Activated naive CD4-positive, alpha-beta T cell treated with Interleukin-2 at 50 U/mL for 16 hours (primary cell): ENCODE measurements at places on chromosomes 4 and X.
A peak's percentile ranks its signal among the peaks of the same experiment; 100 is the strongest.

GRCh38 chr4:138689593-138689992 is 326.0 kb upstream of the NOCT start:
- no peak for DNase-seq

GRCh38 chrX:39242187-39242586 is 440.9 kb downstream of the MID1IP1 start:
- no peak for DNase-seq

DNA sequence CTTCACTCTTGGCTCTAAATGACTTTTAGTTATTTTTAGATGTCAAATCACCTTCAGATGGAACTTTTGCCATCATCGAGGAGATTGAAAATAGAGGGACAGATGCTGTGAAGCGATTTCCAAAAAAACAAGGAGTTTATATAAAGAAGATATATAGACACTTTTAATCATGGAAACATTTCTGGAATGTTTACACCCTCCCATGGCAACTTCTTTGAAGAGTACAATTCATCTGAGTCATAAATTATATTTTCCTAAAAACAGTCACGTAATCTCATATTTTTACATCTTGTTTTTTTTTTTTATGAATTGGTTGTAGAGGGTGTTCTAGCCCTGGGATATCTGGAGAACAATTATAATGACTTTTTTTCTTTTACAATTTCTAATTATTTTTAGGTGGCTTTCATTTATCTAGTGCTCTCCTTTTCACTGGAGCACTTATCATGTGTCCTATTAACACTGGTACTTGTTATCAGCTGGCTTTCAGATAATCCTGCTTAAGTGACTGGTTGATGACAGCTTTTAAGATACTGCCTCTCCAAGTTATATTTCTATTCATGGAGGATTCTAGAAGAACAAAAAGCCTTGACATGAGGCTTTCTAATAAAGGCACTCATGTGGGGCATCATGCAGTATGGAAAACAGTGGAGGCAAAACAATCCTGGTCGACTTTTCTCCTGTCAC is 24.9 kb downstream of the PCDH7 start:
- DNase-seq = no peak

- no peak for DNase-seq
Measured at GRCh38 chrX:39176105-39176504, 374.8 kb downstream of the MID1IP1 start.

GRCh38 chr4:21964762-21965319 is 16.3 kb upstream of the KCNIP4 start:
- DNase-seq = no peak

DNA sequence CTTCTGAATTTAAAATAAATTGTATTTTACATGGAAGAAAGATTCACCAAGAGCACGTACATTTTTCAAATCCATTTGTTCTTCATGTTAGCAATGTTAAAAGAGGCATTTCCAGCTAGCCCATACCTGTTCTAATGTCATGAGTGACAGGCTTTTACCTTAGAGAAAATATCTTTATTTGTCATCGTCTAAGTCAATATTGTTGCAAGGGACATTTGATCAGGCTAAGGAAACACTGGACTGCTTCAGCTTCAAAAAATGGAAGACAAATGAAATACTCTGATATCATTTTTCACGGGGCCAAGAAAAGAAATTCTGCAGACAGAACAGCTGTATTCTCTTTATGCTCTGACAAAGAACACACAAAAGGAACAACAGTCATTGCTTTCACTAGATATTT is 207.7 kb downstream of the RCHY1 start:
- no peak for DNase-seq

DNA sequence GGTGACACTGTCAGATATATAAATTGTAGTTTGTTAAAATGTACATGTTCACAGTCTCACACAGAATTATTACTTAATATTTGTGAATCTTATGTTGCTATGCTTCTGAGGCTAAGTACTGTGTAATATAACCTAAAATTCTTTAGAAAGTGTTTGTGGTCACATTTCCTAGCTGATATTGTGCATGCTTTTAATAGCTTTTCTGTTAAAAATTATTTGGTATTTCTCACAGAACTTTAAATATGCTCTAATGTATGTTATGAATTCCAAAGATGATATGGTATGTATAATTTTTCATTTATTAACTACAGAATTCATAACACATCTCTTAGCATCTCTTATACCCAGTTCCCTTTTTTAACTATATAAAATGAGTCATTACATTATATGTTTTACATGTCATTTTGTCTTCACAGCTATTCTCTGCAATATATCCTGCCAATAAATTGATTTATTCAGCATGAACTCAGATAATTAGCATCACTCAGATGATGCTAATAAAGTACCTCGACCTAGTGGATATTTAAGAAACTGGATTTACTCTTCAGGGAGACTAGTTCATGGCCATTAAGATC is 9.3 kb downstream of the PTPN13 start:
- no peak for DNase-seq

DNA sequence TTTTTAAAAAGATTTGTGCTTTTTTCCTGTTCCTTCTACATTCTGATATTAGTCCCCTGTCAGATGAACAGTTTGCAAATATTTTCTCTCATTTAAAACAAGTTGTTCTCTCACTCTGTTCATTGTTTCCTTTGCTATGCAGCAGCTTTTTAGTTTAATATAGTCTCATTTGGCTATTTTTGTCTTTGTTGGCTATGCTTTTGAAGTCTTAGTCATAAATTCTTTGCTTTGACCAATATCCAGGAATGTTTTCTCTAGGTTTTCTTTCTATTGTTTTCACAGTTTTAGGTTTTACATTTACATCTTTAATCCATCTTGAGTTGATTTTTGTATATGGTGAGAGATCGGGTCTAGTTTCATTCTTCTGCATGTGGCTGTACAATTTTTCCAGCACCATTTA is 136.8 kb downstream of the TET2 start:
- no peak for DNase-seq

DNA sequence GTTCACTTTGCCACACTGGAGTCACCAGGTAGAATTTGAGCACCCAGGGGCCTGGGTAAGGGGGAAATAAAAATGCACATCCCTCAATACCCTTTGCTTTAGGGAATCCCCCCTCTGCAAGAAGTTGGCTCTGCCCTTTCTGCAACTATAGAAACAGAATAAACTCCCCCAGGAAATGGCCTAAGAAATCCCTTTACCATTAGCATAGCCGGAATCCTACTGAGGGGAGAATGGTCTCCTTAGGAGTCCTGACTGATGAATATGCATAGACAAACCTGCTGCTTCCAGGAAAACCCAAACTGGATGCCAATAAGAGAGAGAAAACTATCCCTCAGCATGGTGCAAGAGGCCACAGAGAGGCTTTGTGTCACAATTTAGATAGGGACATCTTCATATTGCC is 11.0 kb downstream of the EFHC2 start:
- DNase-seq = no peak

- DNase-seq = no peak
Measured at GRCh38 chr4:17065821-17066220, 167.4 kb upstream of the LDB2 start.

DNA sequence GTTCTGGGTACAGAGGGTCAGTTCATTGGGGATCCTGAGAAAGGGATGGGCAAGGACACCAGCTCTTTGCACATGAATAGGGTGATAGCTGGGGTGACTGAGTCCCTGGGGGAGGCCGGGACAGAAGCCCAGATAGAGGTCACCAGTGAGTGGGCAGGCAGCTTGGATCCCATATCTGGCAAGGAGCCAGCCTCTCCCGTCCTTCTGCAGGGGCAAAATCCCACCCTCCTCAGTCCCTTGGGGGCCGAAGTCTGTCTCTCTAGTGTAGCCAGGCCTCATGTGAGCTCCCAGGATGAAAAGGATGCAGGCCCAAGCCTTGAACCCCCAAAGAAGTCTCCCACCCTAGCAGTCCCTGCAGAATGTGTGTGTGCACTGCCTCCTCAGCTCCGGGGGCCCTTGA is 16.9 kb upstream of the GAGE10 start:
- DNase-seq = no peak

- no peak for DNase-seq
Measured at GRCh38 chr4:46554760-46555465, 165.0 kb upstream of the GABRA2 start.

DNA sequence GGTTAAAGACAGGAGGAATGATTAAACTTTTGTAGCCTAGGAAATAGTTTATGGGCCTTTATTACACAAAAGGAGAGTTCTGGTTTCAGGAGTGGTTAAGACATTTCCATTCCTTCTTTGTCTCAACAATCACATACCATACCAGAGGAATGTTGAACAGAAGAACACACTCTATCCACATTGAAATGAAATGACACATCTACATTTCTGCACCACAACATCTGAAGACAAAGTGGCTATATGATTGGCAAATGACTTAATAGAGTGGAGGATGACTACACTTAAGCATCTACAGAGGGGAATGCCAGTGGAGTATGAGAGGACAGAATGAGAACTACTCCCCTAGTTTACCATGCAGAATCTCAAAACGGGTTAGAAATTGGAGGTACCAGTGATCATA is 8.0 kb downstream of the CYP2U1 start:
- no peak for DNase-seq

- DNase-seq = no peak
Measured at GRCh38 chr4:140085062-140085622, 68.8 kb downstream of the MAML3 start.

GRCh38 chrX:18676050-18676449 is 4.1 kb upstream of the RS1 start:
- DNase-seq = no peak

- no peak for DNase-seq
Measured at GRCh38 chrX:153770601-153771414, 6.8 kb downstream of the PLXNB3 start.

GRCh38 chr4:78566834-78567499 is 15.4 kb downstream of the ANXA3 start:
- no peak for DNase-seq

DNA sequence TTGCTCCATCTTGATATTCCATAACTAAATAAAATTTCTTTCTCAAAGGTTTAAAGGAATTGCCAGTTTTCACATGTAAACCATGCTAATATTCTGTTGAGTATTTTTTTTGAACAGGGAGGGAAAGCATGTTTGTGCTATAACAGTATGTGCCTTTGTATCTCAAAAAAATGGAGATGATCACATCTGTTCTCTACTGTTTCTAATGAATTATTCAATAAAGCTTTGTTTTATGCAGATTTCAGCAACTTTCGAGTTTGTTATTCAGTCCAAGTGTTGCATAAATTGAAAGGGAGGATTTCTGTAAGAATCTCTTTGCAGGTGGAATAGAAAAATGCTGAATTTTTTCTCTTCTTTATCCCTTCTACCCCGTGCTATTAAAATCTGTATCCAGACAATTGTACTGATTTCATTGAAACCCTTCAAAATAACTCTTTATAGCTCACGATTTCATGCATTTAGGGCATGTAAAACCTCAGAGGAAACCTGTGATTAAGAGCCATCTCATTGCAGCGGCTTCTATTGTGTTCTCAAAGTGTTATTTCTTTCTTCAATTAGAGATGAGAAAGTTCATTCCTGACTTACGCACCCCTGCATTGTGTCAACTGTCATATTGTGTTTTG is 42.1 kb downstream of the NEIL3 start:
- DNase-seq = no peak

DNA sequence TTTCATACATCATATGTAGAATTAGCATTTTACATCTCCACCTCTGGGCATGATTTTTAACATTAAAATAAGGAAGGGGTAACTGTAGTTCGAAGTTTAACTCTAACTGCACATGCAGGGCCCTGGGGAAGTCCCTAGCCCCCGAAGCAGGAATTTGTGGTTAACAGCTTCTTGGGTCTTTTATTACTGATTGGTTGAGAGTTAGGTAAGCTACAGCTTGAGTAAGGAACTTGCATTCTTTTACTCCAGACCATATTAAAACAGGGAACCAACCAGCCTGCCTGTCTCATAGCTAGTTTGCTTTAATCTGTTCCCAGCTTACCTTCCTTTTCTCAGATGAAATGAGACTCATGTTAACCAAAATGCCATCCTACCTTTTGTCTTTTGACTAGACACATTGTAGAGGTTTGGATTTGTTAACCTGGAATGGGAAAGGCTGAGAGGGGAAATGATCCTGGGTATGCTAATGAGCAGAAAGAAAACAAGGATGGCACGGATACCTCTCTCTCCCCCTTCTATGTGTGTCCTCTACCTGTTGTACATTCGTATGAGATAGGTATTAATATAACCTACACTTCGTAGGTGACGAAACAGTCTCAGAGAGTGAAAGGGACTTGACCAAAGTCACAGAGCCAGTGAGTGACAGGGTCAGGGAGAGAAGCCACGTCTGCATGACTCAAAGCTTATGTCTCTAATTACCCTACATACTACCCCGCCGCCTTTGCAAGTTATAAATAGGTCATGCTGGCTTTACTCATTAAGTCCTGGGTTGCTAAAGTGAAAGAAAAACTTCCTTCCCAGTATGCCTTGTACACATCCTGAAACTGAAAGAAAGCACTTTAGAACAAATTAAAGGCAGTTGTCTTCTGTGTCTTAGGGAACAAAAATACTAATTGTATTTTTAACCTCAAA is 119.5 kb upstream of the AFF2 start:
- peak; percentile 50 for DNase-seq

- DNase-seq = no peak
Measured at GRCh38 chrX:149151805-149152757, 353.0 kb downstream of the IDS start.
